ENCODE measurements at places on chromosomes 4 and X.

DNA sequence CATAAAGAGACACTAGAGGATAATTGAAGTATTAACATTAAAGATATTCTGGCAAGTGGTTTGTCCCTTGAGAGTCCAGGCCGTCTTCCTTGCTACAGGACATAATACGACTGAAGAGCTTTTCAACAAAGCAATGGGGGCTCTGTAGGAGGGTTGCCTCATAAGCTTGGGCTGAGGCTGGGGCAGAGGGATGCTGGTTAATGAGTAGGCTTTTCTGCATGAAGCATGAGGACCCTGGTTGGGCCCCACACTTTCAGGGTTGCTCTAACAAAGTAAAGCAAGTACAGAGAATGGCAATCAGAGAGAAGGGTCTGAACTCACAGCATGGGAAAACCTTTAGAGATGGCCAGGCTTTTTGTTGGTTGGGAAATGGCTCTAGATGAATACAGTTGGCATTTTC, 281.3 kb downstream of the IDS start:
- DNase-seq = no peak

DNA sequence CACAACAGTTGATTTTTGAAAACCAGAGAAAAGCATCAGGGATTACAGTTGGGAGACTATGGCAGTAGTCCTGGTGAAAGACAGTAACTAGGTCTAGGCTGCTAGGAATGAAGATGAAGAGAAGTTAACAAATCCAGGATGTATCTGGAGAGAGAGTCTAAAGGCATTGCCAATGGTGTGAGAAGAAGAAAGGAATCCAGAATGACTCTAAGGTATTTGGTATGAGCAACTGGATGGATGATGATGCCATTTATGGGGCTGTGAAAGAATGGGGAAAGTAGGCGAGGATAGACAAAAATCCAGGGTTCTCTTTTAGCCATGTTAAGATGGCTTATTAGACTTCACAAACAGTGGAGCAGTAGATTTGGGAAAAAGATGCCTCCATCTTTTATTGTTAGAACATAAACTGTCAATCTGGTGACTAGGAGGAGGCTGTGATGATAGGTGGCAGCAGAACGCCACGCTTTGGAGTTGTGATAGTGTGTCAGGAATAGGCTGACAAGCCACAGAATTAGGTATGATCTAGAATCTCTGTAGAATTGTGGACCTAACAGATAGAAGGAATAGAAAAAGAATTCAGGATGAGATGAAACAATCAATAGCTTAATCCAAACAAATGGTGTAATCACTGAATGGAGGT, 27.3 kb upstream of the JADE1 start:
- peak; percentile 62 for DNase-seq

DNA sequence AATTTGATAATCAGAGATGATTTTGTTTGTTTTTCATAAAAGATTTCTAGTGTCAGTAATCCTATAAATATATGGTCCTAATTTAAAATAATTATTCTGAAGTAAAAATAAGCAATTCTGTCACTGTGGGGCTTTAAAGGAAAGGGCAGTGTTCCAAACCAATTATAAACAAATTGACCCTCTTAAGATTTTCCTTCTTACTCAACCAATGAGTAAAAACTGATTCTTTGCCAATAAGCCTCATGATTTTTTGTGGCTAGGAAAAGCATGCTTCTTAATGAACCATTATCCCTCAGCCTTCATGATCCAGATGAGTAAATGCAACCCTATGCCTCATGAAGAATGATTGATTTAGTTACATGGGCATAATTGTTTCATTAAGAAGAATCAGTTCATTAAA, 1010.4 kb downstream of the ADGRL3 start:
- DNase-seq = no peak

DNA sequence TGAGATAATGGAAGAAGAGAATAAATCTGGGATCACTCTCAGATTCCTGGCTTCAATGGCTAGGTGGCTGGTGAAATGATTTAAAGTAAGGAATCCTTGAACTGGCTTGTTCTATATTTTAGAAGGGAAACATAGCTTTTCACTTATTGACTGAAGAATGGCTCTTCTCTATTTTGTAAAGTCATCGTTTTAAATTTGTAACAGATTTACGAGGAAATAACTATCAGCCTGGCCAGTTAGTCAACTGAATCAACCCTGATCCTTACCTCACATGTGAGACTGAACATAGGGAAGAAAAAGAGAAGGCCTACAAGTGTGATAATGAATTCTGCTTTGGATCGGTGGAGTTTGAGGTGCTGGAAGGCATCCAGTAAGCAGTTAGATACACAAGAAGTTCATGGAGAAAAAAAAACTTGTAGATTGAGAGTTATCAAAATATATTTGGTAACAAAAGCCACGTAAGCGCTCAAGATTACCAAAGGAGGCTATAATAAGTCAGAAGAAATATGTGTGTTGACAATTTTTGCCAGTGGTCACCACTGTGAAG, 12.0 kb downstream of the AREG start:
- DNase-seq = no peak

DNA sequence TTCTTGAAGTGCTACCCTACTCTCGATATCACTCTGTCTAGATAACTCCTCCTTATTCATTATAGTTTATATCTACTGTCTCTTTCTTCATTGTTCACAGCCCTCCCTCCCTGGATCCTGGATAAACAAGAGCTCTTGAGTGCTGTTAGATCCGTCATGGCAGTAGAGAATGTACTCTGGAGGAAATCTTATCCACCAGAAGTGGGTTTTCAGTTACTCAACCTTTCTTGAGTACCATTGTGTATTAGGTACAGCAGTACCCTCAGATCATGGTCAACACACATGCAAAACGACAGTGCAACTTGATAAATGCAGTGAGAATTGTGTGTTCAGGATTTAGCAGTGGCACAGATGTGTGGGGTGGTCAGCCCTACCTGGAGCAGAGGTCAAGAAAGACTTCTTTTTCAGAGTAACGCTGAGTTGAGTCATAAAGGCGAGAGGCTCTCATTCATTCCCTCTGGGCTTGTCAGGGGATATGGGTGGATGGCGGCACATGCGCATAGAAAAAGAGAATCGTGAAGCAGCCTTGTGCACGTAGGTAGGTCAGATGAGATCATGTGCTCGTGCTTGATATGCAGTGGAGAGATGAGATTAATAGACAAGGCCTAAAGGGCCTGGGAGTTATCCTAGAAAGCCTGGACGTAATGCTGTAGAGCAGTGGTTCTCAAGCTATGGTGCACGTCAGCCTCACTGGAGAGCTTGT, 89.5 kb downstream of the SNX25 start:
- DNase-seq = no peak

DNA sequence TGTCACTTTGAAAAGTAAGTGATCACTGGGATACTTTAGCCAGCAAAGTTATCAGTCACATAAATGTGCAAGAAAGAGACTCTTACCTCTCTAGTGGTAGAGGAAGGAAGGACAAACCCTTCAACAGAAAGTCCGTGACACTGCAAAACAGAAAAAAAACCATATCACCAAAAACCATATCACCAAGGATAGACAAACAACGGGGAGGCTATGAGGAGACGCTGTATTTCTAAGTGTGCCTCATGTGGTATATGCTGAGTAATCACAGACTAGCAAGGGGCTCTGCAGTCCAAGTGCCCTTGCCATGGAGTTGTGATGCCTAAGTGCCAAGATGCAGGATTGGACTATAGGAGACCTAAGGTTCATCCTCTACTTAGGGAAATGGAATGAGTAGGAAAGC, 11.5 kb upstream of the HDAC8 start:
- DNase-seq = peak; percentile 32

DNA sequence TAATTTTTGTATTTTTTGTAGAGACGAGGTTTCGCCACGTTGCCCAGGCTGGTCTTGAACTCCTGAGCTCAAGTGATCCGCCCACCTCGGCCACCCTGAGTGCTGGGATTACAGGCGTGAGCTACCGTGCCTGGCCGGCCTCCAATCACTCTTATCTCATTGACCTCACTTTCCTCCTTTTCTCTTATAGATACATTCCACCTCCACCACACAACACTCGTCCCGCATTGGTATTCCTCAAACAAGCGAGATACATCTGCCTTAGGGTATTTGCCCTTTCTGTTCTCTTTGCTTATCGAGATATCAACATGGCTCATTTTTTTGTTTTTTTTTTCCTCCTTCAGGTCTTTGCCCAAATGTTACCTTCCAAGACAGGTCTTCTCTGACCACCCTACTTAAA, 1.8 kb upstream of the PRPS1 start:
- no peak for DNase-seq

DNA sequence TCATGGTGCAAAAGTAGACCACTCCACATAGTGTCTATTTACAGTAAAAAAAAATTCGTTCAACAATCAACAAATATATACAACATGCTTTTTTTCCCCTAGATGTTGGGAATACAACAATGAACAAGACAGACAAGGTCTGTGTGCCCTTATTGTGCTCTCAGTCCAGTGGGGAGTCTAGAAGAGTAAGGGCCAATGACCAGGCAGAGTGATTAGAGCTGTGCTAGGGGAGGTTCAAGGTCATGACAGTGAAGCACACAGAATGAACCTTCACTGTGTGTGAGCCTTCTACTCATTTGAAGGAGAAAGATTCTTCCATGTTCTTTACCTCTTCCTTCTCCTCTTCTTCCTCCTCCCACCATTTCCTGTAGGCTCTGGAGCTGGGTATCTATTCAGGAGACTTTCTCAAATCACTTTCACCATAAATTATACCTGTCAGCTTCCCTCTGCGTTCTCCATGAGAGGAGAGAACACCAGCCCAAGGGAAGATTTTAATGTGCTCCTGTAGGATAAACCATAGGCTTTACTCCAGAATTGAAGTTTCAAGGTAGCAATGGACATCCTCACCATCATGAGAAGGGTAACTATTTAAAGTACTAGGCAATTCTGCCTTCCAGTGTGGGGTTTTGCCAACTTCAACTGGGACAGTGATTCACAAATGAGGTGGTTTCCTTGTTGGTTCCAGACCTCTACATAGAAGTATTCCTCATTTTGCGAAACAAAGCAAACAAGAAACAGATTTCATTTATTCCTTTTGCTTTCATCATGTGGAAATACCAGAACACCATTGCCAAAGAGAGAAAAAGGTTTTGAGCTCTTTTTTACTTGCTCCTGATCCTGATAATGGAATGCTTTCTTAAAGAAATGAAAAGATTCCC, 246.9 kb upstream of the GPC4 start:
- DNase-seq = no peak

GRCh38 chr4:24477919-24478318, 106.4 kb downstream of the DHX15 start:
- DNase-seq = no peak

DNA sequence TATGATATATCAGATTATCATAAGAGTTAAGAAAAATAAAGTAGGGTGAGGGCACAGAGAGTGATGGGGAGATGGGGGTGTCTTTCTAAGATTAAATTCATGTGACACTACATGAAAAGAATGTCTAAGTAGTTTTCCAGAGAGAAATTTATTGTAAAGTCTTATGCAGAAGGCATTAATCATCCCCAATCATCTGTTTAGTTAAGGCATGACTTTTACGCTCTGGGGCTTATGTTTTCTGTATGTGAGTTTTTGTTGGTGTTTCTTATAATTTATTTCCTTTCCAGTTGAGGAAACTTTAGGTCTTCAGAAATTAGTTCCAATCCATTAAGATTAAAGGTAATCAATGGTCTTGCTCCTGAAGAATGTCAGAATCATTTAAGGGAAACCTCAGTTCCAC, 383.0 kb upstream of the GALNT7 start:
- DNase-seq = no peak

DNA sequence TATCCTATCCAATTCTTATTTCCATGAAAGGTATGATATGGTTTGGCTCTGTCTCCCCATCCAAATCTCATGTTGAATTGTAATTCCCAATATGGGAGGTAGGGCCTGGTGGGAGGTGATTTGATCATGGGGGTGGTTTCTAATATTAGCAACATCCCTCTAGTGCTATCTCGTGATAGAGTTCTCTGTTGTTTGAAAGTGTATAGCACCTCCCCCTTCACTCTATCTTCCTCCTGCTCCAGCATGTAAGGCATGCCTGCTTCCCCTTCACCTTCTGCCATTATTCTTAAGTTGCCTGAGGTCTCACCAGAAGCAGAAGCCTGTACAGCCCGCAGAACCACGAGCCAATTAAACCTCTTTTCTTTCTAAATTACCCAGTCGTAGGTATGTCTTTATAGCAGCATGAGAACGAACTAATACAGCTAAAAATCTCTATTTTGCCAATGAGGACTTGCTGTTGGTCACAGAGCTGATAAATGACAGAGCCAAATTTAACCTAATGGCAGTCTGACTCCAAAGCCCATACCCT, 247.2 kb downstream of the HNRNPD start:
- peak; percentile 28 for DNase-seq

DNA sequence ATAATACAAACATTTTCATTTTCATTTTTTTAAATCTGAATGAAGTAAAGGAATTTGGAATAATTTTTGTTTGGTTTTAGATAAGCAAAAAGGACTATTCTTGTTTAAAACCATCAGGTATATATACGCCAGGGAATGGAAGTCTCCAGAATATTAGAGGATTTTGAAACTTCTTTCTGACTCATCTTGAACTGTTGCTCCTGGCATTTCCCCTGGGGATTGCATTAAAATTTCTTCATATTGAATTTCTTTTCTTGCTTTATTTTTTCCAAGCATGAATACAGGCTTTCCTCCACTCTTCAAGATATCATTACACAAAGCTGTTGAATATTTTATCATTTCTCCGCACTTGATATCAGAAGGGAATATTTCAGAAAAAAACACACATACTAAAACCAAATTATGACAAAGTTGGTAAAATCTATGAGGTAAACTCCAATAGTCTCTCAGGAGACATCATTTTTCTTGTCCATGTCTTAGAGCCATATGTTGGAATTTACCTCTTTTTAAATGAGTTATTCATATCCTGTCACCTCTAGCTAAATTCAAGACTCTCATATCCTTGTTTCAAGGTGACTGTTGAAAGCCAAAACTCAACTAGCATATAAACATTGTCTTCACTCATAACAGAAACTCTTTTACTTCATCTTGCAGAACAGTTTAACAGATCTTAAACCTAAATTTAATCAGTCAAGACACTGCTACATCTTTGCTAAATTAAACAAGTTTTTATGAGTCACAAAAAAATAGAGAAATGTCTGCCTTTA, 20.7 kb upstream of the CSN1S1 start:
- no peak for DNase-seq

DNA sequence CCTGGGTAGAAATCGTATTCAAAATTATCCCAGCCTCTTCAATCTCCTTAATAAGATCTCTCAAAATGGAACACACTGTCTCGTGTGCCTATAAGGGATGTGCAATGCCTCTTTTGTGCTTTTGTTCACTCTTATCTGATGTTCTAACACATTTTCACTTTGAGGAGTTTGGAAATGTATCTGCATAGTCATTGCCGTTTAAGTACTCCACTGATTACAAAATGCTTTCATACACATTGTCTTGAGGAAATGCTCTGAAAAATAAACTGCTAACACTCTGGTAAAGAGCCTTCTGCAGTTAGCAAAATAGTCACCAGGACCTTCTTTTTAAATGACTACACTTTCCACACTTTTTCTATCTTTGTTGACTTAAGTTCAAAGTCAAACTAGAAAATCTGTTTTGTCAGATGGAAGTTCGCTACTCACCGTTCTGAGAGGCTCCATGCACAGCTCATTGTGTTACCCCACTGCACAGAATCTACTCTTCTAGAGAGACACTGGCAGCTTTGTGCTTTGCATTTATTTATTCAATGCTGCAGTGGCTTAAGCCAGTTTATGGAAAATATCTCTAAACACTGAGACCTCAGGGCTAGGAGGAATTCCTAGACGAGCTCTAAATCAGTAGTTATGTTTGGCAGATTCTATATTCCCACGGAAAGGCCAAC, 159.0 kb downstream of the CHIC2 start:
- DNase-seq = peak; percentile 75

- peak; percentile 54 for DNase-seq
Observed at GRCh38 chr4:189124149-189124758, 816.4 kb upstream of the FRG1 start.

- no peak for DNase-seq
Observed at GRCh38 chrX:39150220-39150619, 349.0 kb downstream of the MID1IP1 start.
